Fibroblast of skin of scalp (primary cell): ENCODE measurements at places on chromosomes 12 and 14.

DNA sequence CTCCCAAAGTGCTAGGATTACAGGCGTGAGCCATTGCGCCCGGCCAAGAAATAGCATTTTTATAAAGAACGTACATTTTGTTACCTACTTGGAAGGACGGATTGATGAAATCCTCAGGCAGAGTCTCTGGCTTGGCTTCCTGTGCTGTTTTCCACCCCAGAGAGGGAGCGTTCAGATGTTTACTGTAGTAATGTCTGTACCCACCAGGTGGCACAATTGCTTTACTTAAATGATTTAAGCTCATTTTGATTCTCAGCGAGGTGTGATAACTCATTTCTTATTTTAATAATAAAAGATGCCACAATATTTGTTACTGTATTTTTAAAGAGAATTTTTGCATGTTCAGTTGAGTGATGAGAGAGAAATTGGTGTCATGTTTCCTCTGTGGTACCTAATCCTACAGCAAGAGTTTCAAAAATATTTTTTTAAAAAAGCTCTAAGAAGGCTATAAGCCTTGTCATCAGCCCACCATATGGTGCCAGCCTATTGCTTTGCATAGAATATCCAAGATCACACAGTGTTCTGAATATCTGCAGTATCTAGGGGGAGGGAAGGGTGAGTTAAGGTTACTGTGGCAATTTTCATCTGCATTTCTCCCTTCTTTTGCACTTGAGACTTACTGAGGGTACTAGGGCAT lies 82.6 kb upstream of the TRAF3 start:
- peak; percentile 68 for DNase-seq

GRCh38 chr12:52389313-52390207 lies 4.1 kb upstream of the KRT84 start:
- peak; percentile 29 for DNase-seq

DNA sequence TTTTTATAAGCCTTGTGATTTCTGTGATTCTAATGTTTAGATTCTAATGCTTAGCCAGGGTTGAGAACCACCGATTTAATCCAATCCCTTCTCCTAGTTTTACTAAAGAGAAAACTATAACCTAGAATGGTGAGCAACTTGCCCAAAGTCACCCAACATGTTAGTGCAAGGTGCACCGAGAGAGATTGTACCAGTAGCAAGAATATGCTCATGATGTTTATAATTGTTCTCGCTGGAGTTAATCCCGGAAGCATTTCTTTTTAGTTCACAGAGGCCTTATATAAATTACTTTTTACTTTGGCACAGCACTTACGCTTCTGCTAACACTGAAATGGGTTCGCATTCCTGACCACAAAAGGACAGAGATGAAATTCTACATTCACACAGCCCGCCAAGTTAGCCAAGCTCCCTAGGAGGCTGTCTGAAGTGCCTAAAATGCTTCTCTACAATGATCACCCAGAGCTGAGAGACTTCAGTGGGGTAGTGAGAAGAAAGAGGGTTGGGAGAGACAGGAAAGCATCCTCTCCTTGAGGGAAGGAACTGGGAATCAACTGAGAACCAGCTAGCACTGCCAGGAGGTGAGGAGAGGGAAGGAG lies 579 bp upstream of the BLOC1S1 start:
- peak; percentile 60 for DNase-seq

GRCh38 chr12:119178544-119179334 lies at the start of gene HSPB8:
TSS of gene HSPB8 (plus strand) at chr12:119178931. CDS start at chr12:119179313, 382 bp downstream.
- DNase-seq = peak; percentile 53

GRCh38 chr12:55687746-55688145 lies 20.0 kb downstream of the ITGA7 start:
- DNase-seq = no peak

DNA sequence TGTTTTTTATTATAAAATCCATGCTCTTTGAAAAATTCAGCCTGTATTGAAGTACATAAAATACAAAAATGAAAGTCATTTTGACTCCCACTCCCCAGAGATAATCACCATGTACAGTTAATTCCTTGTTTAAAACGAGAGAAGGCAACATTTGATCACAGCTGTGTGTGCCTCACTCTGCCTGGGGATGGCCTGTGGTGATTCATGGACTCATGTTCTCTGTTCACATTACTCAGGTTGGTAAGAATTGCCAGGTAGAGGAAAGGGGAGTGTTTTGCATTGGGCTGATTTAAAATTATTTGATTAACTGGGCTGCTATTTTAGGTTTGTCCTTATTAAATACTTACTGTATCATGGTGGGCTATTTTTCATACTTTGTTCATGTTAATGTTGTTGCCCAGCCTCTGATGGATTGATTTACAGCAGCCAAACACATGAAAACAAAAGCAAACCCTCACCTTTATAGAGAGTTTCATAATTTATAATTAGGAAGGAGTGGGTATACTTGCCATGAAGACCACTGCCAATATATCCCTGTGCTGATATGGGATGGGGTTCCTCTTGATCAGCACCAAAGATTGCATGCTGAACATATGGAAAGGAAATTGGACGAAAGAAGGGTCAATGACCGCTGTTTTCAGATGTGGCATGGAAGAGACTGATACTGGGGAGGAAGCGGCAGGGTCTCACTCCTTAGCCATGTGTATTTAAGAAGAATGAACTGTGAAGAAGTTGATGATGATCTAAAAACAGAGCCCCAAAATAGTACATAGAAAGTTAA lies 3.0 kb downstream of the ZBTB1 start:
- DNase-seq = no peak

- DNase-seq = peak; percentile 81
Measured at GRCh38 chr12:41486718-41487117, 298.6 kb downstream of the PDZRN4 start.

GRCh38 chr12:104994336-104994735 lies 8.2 kb downstream of the NOPCHAP1 start:
- DNase-seq = no peak

DNA sequence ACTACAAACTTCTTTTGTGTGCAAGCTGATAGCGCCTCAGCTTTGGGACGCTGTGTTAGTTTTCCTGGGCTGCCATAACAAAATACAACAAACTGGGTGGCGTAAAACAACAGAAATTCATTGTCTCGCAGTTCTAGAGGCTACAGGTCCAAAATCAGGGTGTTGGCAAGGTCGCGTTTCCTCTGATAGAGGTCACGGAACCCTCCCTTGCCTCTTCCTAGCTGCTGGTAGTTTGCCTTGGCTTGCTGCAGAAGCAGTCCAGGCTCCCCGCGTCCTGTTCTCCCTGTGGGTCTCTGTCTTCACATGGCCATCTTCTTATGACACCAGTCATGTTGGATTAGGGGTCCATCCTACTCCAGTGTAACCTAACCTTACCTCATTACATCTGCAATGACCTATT lies 32.8 kb upstream of the PTGR2 start:
- no peak for DNase-seq

DNA sequence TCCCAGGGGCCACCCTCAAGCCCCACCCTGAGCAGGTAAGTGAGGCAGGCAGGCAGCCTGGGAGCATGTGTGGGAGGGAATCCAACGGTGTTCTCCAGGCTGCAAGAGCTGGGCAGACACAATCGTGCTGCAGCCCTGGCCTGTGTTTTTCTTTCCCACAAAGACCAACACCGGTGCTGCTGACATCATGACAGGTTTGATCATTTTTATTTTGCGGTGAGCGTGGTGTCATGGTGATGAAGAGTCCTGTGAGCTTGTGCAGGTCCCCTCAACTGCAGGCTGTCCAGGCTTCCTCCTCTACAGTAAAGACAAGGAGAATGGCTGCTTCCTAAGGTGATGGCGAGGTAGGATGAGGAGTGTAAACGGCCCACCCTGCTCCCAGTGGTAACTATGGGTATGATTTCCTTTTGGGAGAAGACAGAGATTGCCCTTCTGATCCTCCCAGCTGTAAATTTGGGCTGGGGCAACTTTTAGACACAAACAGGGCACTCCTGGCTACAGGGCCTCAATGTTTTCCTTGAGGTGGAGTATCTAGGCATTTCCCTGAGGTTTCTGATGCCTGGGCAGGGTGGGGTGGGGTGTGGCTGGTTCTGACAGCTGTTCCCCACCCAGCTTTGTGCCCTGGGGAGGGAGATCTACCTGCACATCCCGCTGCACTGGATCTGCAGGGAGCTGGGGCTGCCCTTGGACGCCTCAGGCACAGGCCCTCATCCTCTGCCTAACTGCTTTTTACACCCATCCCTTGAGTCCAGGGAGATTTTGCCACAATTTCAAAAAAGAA lies 109.1 kb downstream of the VCPKMT start:
- no peak for DNase-seq

DNA sequence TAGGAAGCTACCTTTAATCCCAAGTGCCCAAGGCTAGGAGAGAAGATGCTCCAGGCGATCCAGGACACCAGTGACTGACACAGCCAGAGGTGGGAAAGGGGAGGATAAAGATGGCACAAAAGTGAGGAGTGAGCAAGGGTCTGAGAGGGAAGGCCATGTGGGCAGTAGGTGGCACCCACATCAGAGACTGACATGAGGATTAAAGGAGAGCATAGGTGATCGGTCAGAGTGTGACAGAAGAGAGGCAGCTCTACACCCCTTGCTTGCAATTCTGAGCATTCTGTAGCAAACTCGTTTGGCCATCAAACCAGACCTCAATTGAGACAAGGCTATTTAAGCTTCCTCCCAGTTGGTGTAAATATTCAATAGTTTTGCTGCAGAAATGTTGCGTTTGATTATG lies 724 bp upstream of the CD27 start:
- no peak for DNase-seq

- no peak for DNase-seq
Measured at GRCh38 chr12:12488296-12488695, 74.4 kb downstream of the DUSP16 start.

DNA sequence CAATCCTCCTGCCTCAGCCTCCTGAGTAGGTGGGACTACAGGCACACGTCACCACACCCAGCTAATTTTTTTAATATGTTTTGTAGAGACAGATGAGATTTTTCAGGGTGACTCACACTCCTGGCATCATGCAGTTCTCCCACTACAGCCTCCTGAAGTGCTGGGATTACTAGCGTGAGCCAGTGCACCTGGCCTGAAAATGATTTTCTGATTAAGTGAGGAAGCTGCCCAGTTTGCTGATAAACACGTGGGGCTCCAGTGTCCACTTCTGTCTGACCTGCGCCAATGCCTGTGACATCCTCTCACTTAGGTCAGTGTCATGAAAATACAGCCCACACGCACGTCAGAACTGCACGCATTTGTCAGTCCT lies 37.0 kb upstream of the SFSWAP start:
- DNase-seq = no peak

DNA sequence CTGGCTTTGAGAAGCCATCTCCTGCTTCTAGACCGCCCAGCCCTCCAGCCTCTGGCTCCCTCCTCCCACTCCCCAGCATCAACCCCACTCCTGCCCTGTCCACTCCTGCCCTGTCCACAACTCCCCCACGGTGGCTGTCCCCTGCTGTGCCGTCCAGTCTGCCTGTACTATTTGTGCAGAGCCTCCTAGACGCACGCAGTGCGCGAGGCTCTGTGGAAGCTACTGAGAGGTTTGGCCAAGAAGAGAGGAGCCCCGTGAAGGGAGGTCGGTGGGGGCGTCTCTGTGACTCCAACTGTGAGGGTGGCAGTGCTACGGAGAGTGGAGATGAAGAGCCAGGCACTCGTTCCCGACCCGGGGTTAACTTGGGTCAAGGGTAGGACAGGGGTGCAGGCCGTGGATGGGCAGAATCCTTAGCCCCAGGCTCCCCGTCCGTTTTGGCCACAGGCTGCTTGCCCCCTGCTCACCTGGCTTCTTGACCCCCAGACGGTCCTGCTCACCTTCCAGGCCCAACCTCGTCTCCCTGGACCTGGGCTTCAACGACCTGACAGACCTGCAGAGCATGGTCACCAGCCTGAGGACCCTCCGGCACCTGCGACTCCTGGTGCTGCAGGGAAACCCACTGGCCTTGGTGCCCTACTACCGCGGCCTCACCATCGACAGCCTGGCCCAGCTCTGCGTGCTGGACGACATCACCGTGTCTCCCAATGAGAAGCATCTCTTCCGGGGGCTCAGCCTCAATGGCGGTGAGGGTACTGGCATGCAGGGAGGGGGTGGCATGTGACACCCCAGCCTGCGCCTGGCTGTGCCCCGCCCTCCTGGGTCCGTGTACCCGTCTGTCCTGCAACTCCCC lies 6.9 kb downstream of the LRRC43 start:
- DNase-seq = no peak

DNA sequence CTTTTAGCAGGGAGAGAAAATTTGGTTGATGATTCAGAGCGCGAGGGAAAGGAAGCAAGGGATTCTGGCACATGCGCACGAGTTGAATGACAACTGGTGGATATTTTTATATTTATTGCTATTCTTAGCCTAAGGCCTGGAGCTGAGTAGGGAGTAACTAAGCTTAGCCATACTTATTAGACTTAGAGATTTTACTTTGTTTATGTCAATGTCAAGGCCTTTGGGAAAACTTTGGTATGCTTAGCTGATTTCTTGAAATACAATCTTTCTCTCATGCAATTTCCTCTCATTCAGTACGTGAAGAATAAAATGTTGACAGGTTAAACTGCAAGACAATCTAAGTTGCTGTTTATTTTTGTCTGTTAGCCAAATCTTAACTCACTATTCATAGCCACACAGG lies 101.1 kb downstream of the CRADD start:
- DNase-seq = peak; percentile 87

DNA sequence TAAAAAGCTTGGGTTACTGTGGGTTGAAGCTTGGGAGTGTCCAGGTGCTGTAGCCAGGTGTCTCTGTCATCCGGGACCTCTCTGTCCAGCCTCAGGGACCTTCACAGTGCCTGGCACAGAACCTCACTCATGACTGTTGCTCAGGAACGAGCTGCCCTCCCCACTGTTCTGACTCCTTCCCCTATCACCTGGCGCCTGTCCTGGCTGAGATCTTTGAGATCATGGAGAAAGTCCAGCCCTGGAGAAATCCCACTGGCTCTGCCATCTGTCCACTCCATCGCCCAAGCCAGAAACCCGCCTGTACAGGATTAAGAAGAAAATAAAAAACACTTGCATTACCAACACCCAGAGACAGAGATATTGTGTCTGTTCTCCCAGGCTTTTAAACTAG lies 53.5 kb downstream of the DGLUCY start:
- DNase-seq = no peak

- peak; percentile 63 for DNase-seq
Measured at GRCh38 chr12:65470256-65470655, 191.8 kb downstream of the MSRB3 start.

- DNase-seq = no peak
Measured at GRCh38 chr12:104653730-104654664, 197.2 kb downstream of the CHST11 start.
